NCI-H187 treated with DMSO at 0.1 percent for 48 hours (cell line): ENCODE measurements at places on chromosomes 16 and 17.

- DNase-seq, result no peak
Measured at GRCh38 chr17:10499950-10500349, 18.4 kb downstream of the MYH1 start.

DNA sequence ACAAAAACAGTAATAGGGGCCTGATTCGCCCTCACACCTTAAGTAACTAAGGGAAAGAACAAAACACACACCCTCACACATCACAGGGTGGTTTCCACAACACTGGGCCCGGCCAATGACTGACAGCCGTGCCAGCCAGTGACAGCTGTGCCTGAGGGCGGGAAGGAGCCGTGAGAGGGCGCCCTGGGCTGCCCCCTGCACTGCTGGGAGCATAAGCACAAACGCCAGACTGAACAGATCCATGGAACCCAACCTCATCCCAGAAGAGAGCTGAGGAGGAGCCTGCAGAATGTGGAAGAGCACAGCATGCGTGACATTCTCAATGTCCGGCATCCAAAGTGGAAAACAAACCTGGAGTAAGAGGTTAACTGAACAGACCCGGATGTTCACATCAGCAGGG, 16.0 kb downstream of the CSNK1D start:
- no peak for DNase-seq

- no peak for DNase-seq
Measured at GRCh38 chr17:74457146-74457819, 9.2 kb upstream of the CD300A start.

- DNase-seq, result no peak
Measured at GRCh38 chr16:58492735-58493134, 7.2 kb upstream of the NDRG4 start.

DNA sequence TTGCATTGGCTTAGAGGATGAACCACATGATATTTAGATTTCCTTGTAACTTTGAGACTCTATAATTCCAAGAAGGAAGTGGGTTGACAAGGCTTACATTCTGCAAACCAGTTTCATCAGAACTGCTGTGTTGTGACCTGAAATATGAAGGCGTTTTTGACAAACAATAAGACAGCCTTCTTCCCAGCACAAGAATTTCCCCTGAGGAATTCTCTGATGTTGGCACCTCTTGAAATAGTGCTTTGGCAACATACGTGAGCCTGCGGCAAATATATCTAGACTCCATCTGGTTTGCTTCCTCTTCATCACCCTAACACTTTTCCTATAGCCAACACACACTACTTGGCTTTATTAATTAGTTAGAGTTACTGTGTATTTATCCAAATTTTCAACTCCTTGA, 585.5 kb upstream of the SOX9 start:
- no peak for DNase-seq

DNA sequence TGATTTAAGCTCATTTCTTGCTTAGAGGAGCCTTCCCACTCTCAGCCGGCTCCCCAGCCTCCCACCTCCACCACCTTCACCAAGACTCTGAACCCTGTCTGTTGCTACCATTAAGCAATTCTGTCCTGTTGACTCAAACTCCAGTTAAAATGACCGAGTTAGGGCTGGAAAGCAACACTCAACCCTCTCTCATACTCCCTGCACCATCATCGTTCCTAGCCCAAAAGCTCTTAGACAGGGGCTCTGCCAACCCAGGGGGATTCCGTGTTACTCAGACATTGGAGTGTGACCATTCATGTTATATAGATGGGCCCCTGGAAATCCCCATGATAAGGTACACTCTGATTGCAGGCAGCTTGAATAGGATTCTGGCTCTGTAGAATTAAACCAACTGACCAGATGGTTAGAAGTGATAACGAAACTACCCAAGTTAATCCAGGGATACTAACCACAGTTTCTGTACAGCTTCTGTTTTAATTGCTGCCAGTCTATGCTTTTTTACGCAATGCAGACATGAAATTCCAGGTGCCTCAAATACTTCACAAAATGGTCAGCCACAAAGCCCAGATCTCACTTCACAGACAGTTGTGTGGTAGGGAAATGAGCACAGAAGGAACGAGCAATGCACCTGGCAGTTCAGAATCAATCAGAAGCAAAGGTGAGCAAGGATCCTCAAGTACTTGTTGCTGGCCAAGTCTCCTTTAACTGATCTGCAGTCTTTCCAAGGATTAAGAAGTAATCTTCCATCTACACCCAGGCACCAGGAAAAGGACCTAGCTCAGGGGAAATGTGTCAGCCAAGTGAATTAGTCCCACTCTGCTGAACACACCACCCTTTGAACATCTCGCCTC, 2.1 kb downstream of the SSTR2 start:
- DNase-seq, result no peak

DNA sequence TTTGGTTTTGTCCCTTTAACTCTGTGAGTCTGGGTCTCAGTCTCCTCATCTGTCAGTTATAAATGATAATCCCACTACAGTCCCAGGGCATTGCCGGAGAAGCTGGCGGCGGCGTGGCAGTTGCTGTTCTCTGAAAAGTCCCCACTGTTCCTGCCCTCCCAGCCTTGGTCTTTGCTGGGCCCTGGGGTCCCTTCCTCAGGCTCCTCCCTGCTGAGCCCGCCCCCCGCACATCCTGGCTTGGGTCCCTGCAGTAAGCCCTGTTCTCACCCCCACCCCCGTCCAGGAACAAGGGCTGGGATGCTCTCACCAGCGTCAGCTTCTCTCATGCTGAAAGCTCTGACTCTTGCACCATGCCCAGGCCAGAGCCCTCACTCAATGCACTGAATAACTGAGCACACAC, 35.3 kb upstream of the PEMT start:
- no peak for DNase-seq

- no peak for DNase-seq
Measured at GRCh38 chr17:64683796-64684195, 21.7 kb upstream of the SMURF2 start.

DNA sequence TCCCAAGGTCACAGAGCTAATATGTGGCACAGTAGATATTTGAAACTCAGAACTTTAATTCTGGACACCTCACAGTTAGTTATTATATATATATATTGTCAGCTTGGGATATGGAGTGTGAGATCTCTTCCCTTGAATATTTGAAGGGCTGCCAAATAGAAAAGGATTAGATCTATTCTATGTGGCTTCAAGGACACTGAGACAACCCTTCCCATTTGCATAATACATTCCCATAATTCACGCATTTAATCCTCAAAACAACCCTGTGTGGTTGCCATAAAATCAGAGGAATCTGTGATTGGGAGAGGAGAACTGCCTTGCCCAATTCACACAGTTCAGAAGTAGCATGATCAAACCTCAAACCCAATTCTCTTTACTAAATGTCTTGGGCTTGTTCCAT, 365.8 kb upstream of the DYNLRB2 start:
- no peak for DNase-seq

GRCh38 chr16:49471038-49471727, 97.6 kb downstream of the C16orf78 start:
- no peak for DNase-seq

DNA sequence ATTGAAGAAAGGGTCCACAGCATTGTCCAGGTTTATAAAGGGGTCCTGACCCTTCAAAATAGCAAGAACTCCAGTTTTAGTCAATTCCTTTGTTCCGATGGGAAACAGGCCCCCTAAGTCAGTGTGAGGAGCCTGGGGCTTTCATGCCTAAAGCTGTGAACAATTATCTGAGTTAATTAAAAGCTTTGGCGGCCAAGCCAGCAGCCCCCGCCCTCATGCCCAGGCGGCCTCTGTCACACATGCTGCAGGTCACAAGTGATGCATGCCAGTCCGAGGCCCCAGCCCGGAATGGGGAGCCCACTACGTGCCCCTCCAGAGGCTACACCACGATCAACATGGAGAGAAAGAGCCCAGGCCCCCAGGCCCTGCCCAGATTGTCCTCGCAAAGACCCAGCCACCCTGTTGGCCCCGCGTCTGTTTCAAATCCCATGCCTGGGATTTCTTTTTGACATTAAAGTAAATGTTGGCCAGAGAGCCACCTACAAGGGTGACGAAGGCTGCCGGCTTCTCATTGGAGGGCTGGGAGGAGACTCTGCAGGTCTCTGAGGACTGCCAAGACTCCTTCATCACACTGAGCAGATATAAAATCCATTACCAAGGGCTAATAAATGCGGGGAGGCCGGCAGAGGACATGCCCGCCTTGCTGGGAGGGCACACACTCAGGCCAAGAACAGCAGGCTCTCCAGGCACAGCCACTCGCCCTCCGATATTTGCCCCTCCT, 14.5 kb upstream of the PITPNM3 start:
- DNase-seq, result no peak

DNA sequence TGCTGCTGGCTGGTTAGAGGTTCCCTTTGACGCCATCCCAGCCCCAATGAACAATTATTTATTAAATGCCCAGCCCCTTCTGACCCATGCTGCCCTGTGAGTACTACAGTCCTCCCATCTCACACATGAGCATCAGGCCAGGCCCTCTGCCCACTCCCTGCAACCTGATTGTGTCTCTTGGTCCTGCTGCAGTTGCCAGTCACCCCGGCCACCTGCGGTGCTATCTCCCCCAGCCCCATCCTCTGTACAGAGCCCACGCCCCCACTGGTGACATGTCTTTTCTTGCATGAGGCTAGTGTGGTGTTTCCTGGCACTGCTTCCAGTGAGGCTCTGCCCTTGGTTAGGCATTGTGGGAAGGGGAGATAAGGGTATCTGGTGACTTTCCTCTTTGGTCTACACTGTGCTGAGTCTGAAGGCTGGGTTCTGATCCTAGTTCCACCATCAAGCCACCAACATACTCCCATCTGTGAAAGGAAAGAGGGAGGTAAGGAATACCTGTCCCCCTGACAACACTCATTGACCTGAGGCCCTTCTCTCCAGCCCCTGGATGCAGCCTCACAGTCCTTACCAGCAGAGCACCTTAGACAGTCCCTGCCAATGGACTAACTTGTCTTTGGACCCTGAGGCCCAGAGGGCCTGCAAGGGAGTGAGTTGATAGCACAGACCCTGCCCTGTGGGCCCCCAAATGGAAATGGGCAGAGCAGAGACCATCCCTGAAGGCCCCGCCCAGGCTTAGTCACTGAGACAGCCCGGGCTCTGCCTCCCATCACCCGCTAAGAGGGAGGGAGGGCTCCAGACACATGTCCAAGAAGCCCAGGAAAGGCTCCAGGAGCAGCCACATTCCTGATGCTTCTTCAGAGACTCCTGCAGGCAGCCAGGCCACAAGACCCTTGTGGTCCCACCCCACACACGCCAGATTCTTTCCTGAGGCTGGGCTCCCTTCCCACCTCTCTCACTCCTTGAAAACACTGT, 11.3 kb downstream of the CX3CL1 start:
- DNase-seq, result no peak

DNA sequence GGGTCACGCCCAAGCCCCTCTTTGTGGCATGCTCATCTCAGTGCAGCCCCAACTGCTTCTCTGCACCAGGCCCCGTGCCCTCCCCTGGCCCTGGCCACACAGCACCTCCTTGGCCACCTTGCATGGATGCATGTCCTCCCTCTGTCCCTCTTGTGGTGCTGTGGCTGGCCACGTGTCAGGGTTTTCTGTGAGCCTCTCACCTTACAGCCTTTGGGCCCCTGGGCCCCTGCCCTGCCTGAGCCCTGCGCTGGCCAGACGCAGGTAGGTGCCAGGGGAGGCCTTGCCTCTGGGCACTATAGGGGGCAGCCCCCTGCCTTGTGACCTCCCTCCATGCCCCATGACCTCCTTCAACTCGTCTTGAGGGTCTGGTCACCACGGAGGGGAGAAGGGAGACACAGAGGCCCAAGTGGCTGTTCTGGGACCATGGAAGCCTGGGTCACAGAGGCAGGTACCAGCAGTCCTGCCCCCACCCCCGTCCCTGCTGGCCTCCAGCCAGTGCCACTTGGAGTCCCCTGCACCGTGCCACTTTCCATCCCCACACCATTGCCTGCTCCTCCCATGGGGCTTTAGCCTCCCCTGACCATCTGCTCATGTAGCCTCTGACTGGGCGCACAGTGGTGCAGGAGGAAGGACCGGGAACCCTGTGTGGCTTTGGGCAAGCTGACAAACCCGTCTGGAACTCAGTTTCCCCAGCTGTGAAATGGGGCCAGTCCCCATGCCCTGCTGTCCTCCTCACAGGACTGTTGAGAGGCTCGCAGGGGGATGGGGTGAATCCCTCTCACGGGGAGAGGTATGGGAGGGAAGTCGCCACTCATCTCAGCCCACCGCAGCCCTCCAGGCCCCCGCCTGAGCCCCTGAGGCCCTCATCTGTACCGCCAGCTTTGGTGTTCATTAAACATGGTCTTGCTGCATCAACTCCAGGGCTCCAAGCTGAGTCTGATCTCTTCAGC, 11.5 kb upstream of the ATP6V0C start:
- DNase-seq, result no peak

DNA sequence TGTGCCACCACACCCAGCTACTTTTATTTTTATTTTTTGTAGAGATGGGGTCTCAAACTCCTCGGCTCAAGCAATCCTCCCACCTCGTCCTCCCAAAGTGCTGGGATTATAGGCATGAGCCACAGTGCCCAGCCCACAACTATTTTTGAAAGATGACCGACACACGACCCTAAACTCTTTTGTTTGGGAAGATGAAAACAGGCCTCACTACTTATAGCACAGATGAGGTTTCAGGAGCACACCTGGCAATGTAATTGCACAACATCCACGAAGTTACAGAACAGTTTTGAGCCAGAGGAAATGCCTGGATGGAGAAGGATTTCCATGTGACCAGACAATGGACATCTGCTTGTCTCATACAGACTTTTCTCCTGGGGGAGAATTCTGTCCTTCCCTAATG, 43.4 kb upstream of the PRSS54 start:
- no peak for DNase-seq

GRCh38 chr17:80000981-80001775, 34.5 kb downstream of the TBC1D16 start:
- DNase-seq, result no peak

- peak; percentile 37 for DNase-seq
Measured at GRCh38 chr17:40553694-40554534, 11.4 kb downstream of the CCR7 start.

DNA sequence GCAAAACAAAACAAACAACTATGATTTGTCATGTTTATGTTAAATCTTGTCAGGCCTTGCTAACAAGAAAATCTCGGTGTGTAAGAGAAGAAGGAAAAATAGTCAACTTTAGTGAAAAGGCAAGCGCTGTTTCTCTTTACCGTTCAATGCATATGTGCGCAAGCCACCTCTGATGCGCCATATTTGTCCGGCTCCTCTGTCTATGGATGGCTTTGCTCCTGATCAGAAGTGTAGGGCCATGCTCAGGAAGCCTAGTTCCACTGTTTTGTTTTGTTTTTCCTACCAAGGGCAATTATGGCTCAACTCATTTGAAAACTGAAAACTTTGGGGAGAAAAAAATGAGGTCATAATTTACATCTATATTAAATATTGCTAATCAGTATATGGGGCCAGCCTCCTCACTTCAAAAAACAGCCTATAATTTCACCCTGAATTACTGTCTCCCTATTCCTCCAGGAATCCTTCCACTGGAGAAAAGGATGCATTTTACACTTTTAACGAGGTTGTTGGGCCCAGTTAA, 4.5 kb downstream of the MAF start:
- no peak for DNase-seq

DNA sequence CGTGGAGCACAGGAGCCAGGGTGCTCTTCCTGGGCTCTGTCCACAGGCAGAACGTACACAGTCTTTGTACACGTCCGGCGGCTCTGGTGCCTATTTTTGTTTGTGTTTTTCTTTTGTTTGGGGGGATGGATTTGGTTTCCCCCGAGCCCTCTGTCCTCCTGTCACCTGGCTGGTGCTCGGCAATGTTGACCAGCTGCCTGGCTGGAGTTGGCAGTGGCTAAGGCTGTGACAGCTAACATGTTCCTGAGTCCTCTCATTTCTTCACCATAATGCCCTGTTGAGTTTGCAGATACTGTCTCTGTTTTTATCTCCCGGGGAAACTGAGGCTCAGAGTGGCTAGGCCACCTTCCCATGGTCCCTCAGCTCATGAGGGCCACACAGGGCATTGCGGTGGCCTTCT, 25.7 kb downstream of the MAPT start:
- DNase-seq, result no peak
